ENCODE measurements at places on chromosomes 7 and 10.

DNA sequence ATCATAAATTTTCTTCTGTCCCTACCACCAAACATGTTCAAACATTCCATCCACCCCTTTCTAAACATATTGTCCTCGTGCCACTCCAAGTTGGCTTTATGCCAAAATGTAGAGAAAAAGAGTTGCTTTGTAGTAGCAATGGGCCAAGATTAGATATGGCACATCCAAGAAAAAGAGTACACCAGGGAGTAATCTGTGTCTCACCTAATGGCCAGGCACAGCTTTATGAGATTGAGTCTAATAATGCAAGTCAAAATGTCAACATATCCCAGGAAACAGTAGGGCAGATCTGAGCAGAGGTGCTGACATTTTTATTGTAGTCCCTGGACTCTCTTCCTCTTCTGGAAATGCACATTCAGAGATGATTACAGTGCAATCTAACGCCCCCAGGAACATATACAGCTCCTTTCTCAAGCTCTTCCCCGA lies 5.7 kb upstream of the OR6V1 start:
- DNase-seq = no peak

GRCh38 chr10:84155521-84155920 lies 16.2 kb downstream of the GHITM start:
- no peak for DNase-seq

DNA sequence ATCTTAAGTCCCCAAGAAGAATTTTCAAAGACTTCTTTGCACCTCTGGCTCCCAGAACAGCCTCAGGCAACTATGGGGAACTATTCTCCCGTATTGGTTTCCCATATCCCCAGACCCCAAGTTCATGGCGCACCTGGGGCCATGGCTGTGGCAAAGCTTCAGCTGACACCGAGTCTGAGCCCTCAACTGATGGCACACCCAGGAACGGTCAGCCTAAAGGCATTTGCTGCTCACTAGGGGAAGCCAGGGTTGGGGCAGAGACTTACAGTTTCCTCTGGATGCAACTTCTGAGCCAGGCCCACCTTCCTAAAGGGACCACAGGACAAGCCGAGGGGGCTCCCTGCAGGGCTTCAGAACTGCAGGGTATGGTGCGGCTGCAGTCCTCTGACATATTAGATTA lies 13.7 kb upstream of the CPA1 start:
- DNase-seq = no peak

GRCh38 chr10:90775351-90776028 lies 82.3 kb downstream of the HTR7 start:
- DNase-seq = no peak

DNA sequence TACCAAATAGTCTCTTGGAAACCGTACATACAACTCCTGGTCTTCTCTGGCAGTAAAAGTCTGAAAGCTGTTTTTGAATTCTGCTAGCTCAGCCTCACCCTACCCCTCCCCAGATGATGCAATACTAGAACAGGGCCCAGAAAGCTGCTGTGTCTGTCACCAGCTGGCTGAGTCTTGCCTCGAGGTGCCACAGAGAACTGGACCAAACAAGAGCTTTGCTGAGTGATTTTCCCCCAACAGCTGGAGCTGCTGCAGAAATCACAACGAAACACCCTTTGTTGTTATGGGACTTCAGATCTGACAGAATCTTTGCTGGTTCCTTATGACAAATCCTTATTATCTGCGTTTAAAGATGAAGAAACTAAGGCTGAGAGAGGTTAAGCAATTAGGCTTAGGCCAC lies 134.1 kb downstream of the SPAG6 start:
- no peak for DNase-seq

DNA sequence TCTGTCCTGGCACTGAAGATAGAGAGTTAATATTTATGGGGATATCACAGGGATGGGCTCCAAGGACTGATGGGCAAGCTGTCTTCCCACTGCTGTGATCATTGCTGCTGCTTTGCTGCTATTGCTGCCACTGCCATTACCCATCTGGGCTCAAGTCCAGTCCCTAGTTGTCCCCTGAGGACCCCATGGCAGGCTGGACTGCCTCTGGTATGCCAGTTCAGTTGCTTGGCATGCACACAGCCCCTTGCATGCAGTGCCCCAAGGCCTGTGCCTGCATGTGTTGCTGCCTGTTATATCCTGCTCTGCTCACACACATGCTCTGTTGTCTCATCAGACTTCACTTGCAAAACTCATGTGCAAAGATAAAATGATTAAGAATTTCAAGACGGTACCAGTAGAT lies 109.5 kb downstream of the ADRA2A start:
- DNase-seq = no peak

GRCh38 chr7:137975768-137976167 lies 26.1 kb downstream of the CREB3L2 start:
- DNase-seq = no peak

GRCh38 chr7:156898938-156899337 lies 6.0 kb upstream of the LMBR1 start:
- DNase-seq = no peak

- DNase-seq = no peak
Measured at GRCh38 chr10:80702143-80702542, 164.4 kb downstream of the SH2D4B start.

- DNase-seq = no peak
Measured at GRCh38 chr7:106151459-106152312, 39.6 kb upstream of the SYPL1 start.

- no peak for DNase-seq
Measured at GRCh38 chr7:67917437-67917755, 920.8 kb downstream of the TYW1 start.

DNA sequence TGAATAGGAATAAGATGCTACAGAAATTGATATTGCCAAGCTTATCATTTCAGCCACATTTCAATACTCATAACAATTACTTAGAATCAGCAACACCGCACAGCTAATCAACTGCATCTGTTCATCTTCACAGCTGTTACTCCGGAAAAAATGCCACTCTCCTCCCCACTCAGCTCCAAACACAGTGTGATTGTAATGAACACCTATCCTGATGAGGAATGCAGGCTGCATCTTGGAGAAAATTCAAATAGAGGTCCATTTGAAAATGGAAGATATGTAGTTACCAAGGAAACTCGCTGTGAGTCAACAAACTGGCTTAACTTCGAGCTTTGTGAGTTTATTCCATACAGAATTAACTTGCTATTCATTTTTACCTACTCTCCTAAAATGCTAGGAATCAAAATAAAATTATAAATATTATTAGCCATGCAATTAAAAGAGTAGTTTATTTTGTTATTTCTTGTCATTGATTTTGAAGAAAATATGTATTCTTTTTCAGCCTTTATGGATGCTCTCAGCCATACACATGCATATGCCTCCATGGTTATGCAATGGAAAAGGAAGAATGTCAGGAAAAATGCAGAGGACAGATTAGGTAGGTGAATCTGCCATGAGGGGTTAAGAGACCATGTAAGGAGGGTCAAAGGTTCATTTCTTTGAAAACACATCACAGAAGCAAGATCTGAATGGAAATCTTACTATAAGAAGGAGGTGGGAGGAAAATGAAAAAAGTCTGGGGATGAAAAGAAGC lies 267.2 kb downstream of the POM121L12 start:
- DNase-seq = no peak

All from neuronal stem cell (in vitro differentiated cells).